ENCODE measurements at places on chromosomes 1 and 21.
A peak's percentile ranks its signal among the peaks of the same experiment; 100 is the strongest.

GRCh38 chr1:112169517-112169916, 180.0 kb upstream of the KCND3 start:
- no peak for DNase-seq

- DNase-seq = no peak
These were observed 76.8 kb downstream of the PLA2G4A start for GRCh38 chr1:186905561-186905960.

DNA sequence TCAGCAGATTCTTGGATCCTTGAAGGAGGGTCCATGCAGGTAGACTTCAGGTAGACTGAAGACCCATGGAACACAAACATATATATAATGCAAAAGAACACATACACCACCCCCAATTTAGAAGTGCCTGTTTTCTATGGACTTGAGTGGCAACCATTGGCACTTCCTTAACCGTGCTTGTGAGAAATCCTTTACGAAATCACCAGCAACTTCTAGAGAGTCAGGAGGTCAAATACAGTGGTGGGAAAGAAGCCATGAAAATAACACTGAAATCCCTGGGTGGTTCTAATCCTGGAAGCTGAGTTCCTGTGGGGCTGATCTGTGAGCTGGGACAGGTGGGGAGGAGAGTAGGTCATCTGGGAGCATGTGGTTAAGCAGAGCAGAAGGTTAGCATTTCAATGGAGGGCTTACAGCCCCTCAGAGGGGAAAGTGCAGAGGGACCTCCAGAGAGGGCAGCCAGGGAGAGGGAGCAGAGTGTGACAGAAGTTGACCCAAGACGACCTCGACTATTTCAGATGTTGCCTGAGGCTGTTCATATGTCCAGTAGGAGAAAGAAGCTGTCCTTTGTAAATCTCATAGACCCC, 13.0 kb upstream of the IL10 start:
- DNase-seq = no peak

GRCh38 chr1:55214212-55214933, 791 bp downstream of the USP24 start:
- DNase-seq = peak; percentile 54

DNA sequence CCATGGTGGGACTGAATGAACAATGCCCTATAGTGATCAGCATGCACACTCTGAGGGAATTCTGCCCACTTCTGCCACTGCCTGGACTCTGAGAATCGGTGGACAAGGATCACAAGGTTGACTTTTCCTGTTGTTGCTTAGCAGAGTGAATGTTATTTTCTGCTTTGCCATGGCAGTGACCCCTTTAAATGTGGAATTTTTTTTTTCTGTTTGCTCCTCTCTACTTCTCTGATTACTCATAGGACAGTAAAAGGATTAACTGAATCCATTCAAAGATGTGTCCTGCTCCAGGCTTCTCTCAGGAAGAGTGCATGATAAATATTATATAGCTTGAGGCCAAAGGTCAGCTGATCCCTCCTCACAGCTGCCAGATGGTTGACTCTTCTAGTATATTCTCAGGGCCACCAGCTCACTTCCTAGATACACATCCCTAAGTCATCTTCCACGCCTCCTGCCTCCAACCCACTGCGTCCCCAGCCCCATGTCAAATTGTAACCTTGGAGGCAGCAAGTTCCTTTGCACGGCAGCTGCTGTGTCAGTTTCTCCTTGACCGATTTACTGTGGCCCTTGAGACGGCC, 74.0 kb upstream of the RALGPS2 start:
- DNase-seq = no peak

DNA sequence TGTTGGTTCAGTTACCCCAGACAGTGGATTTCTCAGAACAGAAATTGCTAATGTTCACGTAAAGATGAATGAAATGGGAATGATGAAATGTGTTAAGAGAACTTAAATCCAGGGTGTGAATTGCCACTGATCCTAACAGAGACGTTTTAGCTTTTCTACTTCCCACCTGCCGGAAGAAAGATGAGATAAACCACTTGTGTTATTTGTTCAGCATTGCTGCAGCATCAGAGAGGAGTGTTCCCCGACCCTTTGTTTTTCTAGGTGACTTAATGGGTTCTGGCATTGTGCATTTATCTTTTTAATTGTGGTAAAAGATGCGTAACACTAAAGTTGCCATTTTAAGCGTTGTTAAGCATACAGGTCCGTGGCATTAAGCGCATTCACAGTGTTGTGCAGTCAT, 122.3 kb downstream of the GALNT2 start:
- DNase-seq = no peak

GRCh38 chr1:183200451-183200850, 14.4 kb downstream of the LAMC2 start:
- DNase-seq = no peak

DNA sequence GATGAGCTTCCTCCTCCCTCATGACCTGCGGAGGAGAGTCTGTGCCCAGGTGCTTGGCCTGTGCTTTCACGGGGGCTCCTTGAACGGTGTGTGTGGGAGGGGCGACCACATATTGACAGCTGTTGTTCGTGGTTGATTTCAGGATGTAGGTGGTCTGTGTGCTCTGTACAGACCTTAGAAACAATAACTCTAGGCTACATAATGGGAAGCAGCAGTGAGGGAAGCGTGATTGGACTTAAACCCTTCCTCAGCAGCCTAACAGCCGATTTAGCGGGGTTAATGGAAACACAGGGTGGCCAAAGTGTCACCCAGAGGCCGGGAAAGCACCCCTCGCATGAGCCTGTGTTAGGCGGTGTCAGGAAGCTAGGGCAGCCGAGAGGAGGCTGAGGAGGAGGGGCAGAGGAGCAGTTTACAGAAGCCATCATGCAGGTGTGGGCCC, 56.0 kb downstream of the TBCE start:
- no peak for DNase-seq

DNA sequence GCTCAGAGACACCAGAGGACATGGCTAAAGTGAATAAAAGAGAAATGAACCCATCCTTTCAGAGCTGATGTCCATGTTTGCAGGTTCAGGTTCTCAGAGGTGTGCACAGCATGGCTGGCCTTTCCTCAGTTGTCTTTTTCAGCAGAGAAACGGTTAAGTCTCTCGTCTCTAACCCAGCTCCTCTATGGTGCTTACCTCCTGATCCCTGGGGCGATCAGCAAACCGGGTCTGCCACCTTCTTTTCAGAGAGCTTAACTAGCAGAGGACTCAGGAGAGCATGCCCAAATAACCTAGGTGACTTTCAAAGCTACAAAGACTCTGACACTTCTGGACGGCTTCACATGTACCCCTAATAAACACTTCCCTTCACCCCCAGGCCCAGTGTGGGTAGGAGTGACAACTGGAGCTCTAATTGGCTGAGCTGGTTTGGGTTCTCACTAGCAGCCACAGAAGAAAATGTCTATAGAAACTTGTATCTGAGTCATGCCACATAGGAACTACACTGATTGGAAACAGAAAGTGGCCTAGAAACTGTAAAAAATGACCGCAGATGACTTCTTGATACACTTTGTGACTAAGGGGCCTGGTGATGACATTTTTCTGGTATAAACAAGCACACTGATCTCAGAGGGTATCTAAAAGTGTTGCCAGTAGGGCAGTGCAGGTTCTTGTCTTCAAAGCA, at the start of gene AIM2:
Gene AIM2 (minus strand): TSS at position 329 of the 682 bp plus-strand sequence. CDS start 3,267 bp downstream, outside the sequence.
- DNase-seq = no peak

GRCh38 chr1:7550261-7550865, 220.7 kb upstream of the VAMP3 start:
- no peak for DNase-seq

GRCh38 chr1:106986603-106987002, 69.9 kb upstream of the PRMT6 start:
- no peak for DNase-seq

- no peak for DNase-seq
These were observed 30.2 kb downstream of the SLC22A15 start for GRCh38 chr1:116006486-116006964.

- no peak for DNase-seq
These were observed 375.6 kb downstream of the AMY1C start for GRCh38 chr1:104125266-104125665.

- DNase-seq = no peak
These were observed 52.0 kb downstream of the LAMC2 start for GRCh38 chr1:183238071-183238470.

GRCh38 chr1:231964961-231965360, 338.4 kb downstream of the DISC1 start:
- no peak for DNase-seq

DNA sequence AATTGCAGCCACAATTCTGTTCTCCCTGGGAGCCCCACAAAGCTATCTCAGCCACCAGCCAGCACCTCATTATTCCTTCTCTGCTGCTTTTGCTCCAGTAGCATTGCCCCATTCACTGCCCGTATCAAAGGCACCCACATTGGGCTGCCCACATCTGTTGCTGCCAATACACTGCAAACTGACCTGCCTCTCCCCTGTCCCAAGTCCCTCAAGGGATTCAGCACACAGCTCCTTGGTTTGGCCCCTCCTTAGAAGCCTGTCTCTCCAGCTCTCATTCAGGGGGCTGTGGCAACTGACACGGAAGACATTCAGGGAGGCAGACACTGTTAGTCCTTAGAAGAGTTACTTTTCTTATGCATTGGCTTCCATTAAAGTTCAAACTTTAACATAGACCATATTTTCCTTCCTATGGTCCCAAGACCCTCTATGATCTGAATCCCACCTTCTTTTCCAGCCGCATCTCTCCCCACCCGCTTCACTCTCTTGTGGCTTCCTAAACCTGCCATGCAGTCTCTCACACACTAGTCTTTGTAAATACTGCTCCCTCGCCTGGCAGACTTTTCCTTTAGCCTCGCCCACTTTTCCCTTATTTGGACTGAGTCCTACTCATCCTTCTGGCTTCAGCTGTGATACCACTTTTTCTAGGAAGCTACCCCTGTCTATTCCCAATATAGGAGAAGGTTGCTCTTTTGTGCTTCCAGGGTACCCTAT, 19.3 kb upstream of the KLHDC8A start:
- DNase-seq = no peak

- DNase-seq = no peak
These were observed 13.4 kb upstream of the KIF1B start for GRCh38 chr1:10196976-10197375.

GRCh38 chr1:89754518-89754917, 66.3 kb upstream of the LRRC8D start:
- DNase-seq = no peak

- no peak for DNase-seq
These were observed 12.0 kb upstream of the SKI start for GRCh38 chr1:2215909-2216766.

DNA sequence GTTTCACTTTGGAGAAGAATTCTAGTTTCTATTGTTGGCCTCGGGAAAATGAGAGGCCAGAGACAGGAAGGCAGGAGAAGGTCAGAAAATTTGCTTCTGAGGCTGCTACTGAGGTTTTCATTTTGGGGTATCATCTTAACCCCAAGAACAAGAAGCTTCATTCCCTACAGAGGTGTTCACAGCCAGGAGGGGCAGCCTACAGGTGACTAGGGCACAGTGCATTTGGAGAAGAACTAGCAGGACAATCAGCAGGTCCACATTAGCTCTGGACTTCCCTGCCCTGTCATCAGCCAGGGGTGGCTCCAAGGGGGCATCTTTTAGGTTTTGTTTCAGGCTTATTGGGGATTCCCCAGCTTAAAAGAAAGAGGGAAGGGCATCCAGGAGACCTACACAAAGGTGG, 12.1 kb upstream of the ZNF496 start:
- no peak for DNase-seq

GRCh38 chr1:7403265-7404045, 367.6 kb upstream of the VAMP3 start:
- DNase-seq = no peak

DNA sequence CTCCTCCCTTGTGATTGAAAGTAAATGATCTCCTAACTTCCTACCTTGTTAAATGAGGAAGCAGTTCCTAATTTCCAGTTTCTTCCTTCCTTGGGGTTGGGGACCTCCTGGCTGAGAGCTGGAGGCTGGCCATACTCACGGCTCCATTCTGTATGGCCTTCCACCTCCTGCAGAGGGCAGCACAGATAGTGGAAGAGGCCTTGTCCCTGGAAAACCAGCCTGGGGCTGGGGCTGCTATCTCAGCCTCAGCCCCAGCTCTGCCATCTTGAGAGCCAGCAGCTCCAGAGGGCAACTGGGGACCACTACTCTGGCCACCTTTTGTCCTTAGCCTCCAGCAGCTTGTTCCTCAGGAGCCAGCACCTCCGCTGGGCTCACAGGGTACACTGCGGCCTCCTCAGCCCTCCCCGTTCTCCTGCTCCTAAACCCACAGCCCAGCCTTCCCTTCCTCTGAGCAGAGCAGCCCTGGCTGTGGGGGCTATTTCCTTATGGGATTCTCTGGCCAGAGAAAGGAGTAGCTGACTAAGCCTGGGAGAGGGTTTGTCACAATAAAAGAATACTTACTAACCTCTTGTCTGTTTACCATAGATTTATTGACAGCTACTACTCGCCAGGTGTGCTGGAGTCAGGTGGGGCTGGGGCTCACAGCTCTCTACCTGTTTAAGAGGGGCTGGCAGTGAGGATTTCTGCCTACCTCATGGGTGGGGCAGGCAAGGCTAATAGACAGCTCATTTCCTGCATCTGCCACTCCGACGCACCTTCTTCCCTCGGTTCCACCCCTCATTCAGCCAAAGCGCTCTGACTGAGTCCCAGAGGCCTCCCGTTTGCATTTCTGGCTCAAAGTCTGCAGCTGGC, 6.3 kb downstream of the TMEM234 start:
- DNase-seq = peak; percentile 54

DNA sequence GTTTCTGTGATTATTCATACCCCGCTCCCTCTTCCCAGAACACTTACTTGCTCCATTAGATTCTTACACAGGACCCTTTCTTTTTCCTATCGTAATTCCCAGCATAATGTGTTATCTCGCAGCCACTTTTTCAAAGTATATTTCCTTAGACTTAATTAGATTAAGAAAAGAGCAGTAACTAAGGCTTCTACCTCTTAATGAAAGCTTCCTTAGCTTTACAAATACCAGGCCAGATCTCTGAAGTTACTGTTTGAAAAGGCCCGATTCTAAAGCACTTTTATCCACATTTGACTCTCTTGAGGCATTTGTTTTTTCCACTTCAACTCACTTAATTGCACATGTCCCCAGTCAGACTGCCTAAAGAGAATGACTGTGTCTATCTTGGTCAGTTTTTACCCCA, 1264.3 kb upstream of the ADGRL2 start:
- no peak for DNase-seq

DNA sequence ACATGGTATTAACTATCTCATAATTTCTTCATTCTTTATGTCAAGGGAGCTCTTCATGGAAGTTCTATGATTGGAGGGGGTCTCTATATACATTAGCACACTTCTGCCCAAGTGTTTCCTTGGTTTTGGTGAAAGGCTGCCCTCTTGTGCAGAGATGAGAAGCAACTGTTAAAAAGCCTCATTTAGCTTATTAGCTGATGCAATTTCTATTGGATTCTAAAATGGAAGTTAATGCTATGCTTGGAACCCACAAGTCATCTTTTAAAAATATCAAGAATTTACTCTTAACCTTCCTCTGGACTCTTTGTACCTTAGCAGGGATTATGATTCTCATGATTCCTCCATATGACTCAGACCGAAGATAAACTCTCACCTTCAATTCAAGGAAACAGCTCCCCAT, 328.9 kb downstream of the PTBP2 start:
- peak; percentile 19 for DNase-seq

Data from globus pallidus (tissue), 1 donor.